ENCODE measurements at places on chromosomes 7 and 10.

DNA sequence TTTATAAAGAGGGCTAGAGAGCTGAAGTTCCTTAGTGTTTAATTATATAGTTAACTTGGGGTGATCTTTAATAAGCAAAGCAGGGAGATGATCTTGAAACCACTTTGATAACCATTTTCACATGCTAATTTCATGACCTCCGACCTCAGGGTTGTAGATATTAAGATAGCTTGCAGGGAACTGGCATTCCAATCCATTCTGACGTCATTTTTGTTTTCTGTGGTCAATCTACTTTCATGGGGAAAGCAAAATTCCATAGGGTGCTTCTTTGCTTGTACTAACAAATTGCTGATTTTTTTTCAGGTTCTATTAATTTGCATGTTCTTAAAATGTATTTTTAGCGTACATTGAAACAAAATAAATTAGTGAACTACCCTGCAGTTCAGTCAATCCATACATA, 139.3 kb downstream of the CDCA7L start:
- DNase-seq = no peak

DNA sequence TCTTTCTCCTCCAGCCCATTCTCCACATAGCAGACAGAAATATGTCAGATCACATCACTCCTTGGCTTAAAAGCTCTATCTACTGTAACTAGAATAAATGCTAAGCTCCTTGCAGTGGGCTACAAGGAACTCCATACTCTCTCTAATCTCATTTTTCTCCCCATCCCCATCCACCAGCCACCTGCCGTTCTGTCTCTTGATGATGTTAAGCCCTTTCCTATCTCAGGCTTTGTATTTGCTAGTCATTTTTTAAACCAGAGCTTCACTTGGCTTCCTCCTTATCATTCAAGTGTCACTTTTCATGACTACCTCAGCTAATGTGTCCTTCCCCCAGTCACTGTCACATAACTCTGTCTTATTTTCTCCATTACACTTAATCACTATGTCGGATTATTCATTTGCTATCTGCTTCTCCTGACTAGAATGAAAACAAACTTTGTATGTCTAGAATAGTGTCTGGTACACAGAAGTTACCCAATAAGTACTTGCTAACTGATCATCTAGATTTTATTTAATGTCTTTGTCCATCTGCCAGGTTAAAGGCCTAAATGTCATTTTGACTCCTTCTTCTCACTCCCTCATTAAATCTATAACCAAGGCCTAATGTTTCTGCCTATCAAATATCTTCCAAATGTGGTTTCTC, 87.2 kb upstream of the RPA3 start:
- DNase-seq = no peak

DNA sequence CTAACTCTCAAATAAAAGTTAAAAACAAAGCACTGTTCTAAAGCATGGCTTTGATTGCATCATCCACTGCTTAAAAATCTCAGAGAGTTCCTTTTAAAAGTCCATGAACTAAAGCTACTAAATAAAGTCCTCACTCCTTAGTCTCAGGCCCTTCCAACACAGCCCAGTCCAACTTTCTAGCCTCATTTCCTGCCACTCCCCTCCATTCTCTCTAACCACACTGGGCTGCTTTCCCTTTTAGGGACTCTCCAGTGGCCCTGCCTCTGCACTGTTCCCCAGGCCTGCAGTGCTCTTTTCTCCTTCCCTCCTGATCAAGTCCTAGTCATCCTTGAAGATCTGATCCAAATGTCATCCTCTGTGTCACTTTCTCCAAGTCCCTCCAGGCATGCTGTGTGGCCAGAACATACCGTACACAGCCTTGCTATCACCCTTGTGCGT, 56.9 kb upstream of the PPP1R3C start:
- DNase-seq = peak; percentile 66

DNA sequence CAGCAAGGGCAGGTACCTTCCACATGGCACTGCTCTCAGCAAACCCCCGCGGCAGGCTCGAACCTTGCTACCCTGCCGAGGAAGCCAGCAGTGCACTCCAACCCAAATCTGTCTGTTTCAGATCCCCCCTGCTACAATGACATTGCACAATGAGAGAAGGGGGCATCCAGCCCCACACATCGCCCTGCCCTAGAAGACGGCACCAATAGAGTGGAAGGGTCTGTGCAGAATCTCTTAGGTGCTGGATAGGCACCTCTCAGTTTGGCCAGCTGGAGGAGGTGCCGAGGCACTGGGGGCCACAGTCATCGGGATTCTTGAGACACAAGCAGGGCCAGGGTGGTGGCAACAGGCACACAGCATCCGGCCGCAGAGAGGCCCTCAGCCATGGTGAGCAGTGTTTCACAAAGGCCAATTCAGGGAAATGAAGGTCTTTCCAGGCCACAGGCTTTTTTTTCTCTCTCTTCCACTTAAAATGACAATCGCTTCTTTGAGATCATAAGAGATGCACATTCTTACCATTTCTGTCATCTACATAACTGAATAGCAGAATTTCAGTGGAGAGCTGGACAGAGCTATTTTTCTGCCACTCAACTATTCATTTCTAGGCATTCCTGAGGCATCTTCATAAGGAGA, 281.3 kb downstream of the TNS3 start:
- no peak for DNase-seq

Measured in foreskin fibroblast (primary cell).